ENCODE measurements at places on chromosomes 6 and 20.
A peak's percentile ranks its signal among the peaks of the same experiment; 100 is the strongest.

GRCh38 chr20:24816431-24816830 lies 132.6 kb upstream of the CST7 start:
- no peak overlapping the region for H3K27ac ChIP-seq
- no peaks in the 10 kb centered on the region for H3K4me1 ChIP-seq
- peaks cover 26% of the 10 kb centered on the region for H3K27me3 ChIP-seq
- no peaks in the 10 kb centered on the region for H3K36me3 ChIP-seq

- H3K27me3 ChIP-seq: no peaks in the 10 kb centered on the region
- H3K4me1 ChIP-seq: peaks cover 8% of the 10 kb centered on the region
- no peak overlapping the region for H3K4me3 ChIP-seq
- no peak for DNase-seq
These were observed 25.2 kb downstream of the TRIM38 start for GRCh38 chr6:25987845-25988244.

- no peak for DNase-seq
- H3K27ac ChIP-seq: no peak overlapping the region
- H3K4me1 ChIP-seq: no peaks in the 10 kb centered on the region
These were observed 259.8 kb downstream of the PKHD1 start for GRCh38 chr6:51827580-51827979.

DNA sequence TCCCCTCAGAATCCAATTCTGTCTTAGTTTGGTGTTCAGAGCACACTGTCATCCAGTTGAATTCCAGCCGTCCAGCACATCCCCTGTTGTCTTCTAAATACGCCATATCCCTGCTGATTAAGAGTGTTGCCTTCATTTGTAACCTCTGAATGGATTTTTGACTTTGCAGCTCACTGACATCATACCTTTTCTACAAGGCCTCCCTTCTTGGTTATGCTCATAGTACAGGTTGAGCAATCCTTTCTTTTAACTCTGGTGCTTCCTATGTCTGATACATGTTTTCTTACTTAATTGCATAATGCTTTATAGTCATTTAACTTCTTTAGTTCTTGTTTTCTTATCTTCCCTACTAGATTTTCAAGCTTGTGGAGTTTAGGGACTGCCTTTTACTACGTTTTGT lies 36.4 kb downstream of the XRN2 start:
- H3K4me1 ChIP-seq: peaks cover 20% of the 10 kb centered on the region
- no peaks in the 10 kb centered on the region for H3K27me3 ChIP-seq
- no peak for DNase-seq
- H3K27ac ChIP-seq: peak overlapping the region; percentile 51
- peaks cover 27% of the 10 kb centered on the region for H3K36me3 ChIP-seq
- H3K4me3 ChIP-seq: no peak overlapping the region

DNA sequence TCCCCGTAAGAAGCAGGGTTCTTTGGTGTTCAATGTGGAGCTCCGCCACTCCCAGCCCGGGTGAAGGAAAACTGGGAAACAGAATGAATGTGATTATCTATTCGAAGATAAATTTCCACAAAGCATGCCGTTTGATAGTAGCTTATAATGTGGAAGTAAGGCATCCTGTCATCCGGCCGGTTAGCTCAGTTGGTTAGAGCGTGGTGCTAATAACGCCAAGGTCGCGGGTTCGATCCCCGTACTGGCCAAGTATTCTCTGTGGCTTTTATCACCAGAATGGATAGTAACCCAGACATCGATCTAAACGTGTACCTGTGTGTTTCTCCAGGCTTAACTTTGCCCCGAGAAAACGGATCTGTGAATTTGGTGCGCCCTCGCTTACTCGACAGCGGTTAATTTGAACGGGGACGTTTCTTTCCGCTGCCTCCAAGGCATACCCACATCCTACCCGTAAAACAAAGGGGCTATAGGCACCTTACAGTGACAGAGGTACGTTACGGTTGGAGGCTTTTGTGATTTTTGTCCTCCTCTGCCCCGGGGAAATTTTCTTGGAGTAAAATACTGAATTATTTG lies 215.2 kb upstream of the ZNF184 start:
- peak; percentile 79 for DNase-seq
- H3K27ac ChIP-seq: peak overlapping the region; percentile 99
- H3K36me3 ChIP-seq: no peaks in the 10 kb centered on the region
- H3K27me3 ChIP-seq: no peaks in the 10 kb centered on the region
- H3K4me1 ChIP-seq: peaks cover 25% of the 10 kb centered on the region

DNA sequence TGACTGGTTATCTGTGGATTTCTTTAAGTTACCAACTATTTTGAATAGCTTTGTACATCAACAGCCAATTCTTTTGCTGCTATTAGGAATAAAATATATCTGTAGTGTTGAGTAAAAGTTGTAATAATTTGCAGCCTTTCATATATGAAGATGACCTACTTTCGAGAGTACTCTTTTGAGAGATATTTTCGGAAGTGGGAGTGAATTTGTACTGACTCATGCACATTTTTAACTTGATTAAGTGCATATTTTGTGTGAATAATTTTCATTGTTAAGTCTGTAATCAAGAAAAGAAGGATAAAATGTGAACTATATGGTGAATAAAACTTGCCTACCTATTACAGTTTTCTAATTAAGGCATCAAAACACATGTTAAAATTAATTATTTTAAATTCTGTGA lies 51.9 kb downstream of the L3MBTL3 start:
- H3K4me1 ChIP-seq: peaks cover 28% of the 10 kb centered on the region
- DNase-seq: no peak
- H3K36me3 ChIP-seq: peaks cover 7% of the 10 kb centered on the region
- peak overlapping the region; percentile 41 for H3K4me3 ChIP-seq
- H3K27me3 ChIP-seq: no peaks in the 10 kb centered on the region
- peak overlapping the region; percentile 81 for H3K27ac ChIP-seq

DNA sequence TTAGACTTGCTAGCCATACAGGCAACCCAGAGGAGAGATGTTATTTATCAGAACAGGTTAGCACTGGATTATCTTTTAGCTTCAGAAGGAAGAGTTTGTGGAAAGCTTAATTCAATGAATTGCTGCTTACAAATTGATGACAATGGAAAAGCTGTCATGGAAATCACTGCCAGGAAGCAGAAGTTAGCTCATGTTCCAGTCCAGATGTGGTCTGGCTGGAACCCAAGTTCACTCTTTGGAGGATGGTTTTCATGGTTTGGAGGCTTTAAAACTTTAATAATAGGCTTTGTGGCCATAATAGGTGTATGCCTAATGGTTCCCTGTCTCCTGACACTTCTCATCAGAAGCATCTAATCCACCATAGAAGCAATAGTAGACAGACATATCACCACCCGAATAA lies 699.0 kb downstream of the PHF3 start:
- no peak overlapping the region for H3K4me3 ChIP-seq
- H3K27me3 ChIP-seq: no peaks in the 10 kb centered on the region
- H3K4me1 ChIP-seq: no peaks in the 10 kb centered on the region

- H3K4me1 ChIP-seq: peaks cover 2% of the 10 kb centered on the region
- no peak overlapping the region for H3K4me3 ChIP-seq
- no peak overlapping the region for H3K27ac ChIP-seq
- peaks cover 8% of the 10 kb centered on the region for H3K27me3 ChIP-seq
- H3K36me3 ChIP-seq: no peaks in the 10 kb centered on the region
These were observed 977 bp downstream of the MEI4 start for GRCh38 chr6:77653816-77654215.

DNA sequence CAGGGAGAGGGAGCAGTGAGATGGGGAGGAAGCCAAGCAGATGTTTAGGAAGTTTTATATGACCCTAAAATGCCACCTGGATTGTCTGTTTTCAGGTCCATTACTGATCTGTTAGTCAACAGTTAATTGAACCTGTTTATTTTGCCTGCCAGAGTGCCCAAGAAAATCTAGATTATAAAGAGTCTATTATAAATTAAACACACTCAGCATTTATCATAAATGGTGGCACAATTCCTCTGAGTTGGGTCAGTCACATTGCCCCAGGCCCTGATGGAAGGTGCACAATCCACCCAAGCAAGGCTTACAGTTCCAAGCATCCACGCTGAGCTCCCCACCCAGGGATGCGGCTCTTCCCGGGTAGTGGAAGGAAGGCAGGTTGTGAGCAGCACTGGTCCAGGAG lies 21.4 kb upstream of the ULBP3 start:
- H3K36me3 ChIP-seq: no peaks in the 10 kb centered on the region
- H3K4me3 ChIP-seq: no peak overlapping the region
- DNase-seq: no peak
- no peak overlapping the region for H3K27ac ChIP-seq
- H3K27me3 ChIP-seq: peaks cover 39% of the 10 kb centered on the region
- peaks cover 3% of the 10 kb centered on the region for H3K4me1 ChIP-seq

- no peak overlapping the region for H3K27ac ChIP-seq
- H3K36me3 ChIP-seq: peaks cover 4% of the 10 kb centered on the region
- no peak overlapping the region for H3K4me3 ChIP-seq
- H3K4me1 ChIP-seq: no peaks in the 10 kb centered on the region
- DNase-seq: no peak
- H3K27me3 ChIP-seq: peaks cover 6% of the 10 kb centered on the region
These were observed 16.4 kb upstream of the MCUR1 start for GRCh38 chr6:13830803-13831202.

GRCh38 chr6:10369896-10370295 lies 45.0 kb downstream of the TFAP2A start:
- H3K27ac ChIP-seq: no peak overlapping the region
- no peaks in the 10 kb centered on the region for H3K4me1 ChIP-seq
- no peak overlapping the region for H3K4me3 ChIP-seq
- no peaks in the 10 kb centered on the region for H3K27me3 ChIP-seq
- no peaks in the 10 kb centered on the region for H3K36me3 ChIP-seq

- peaks cover 54% of the 10 kb centered on the region for H3K27me3 ChIP-seq
- peaks cover 4% of the 10 kb centered on the region for H3K36me3 ChIP-seq
- H3K4me1 ChIP-seq: peaks cover 4% of the 10 kb centered on the region
- no peak for DNase-seq
These were observed 158.6 kb upstream of the MLN start for GRCh38 chr6:33962246-33963027.

- H3K27me3 ChIP-seq: peaks cover 32% of the 10 kb centered on the region
- H3K27ac ChIP-seq: no peak overlapping the region
These were observed 13.4 kb downstream of the IYD start for GRCh38 chr6:150382171-150382570.

GRCh38 chr6:3653528-3654070 lies 97.9 kb downstream of the PXDC1 start:
- no peak overlapping the region for H3K4me3 ChIP-seq
- peaks cover 60% of the 10 kb centered on the region for H3K27me3 ChIP-seq
- H3K36me3 ChIP-seq: peaks cover 2% of the 10 kb centered on the region
- no peak for DNase-seq
- H3K27ac ChIP-seq: no peak overlapping the region
- peaks cover 5% of the 10 kb centered on the region for H3K4me1 ChIP-seq

DNA sequence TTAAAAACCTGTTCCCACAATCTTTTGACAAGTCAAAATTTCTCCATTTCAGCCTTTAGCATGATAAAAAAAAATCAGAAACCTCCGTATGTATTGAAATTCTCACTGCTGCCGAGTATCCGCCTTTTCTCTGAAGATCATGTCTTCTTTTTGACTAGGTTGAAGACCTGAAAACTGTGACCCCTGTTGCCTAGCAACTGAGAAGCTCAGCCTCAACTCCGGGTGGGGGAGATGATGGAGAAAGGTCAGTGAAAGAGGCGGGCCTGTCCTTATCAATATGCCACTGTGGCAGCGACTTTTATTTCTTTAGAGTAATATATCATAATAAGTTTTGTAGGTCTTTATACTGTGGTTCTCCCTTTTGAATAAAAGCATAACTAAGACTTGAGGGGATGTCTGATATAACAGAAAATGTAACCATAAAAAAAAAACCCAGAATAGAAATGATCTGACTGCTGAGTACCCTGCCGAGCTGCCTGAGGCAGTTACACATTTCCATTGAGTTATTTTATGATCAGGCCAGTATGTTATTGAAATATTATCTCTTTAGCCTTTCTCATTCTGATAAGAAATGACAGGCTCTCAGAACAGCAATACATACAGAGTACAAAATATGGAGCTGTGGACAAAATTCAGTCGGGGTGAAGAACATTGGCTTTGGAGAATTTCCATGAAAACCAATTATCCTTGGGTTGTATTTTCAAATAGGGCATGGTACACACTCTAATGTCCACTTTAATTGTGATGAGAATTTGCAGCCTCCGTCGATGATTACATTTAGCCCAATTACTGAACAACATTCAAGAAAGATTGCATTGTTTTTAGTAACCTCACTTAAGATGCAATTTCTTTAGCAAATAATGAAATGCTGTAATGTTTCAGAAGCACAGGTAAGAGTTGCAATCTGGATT lies 136.7 kb upstream of the EEF1E1 start:
- H3K36me3 ChIP-seq: no peaks in the 10 kb centered on the region
- no peak for DNase-seq
- no peak overlapping the region for H3K27ac ChIP-seq

DNA sequence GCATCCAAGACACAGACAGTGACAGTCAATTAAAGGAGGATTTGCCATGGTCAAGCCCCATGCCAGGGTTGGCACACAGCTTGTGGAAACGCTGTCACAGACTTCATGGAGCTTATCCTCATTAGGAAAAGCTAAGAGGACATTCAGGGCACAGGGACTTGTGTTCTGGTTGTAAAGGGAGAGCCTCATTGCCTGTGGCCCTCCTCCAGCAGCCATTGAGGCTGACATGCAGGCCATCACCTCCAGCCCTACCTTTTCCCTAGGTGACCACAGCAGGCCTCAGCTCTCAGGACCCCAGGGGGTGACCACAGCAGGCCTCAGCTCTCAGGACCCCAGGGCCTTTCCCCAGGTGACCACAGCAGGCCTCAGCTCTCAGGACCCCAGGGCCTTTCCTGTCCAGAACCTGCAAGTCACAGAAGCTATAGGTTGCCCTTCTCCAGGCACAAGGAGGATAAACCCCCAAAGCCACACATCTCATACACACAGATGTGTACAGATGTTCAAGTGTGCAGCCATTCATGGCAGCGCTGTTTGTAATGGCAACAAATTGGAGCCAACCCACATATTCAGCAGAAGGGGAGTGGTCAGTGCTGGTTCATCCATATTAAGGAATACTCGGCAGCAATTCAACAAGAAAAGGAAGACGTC lies 26.1 kb downstream of the DUSP22 start:
- no peak overlapping the region for H3K4me3 ChIP-seq
- no peaks in the 10 kb centered on the region for H3K27me3 ChIP-seq
- peaks cover 11% of the 10 kb centered on the region for H3K4me1 ChIP-seq
